ENCODE measurements at places on chromosomes 12 and 14. TPM values are rescaled to one million over a fixed set of nuclear protein-coding genes. Genes with fewer than 3 reads are reported as not detected.
A peak's percentile ranks its signal among the peaks of the same experiment; 100 is the strongest.

GRCh38 chr14:24422694-24423601 is 6.5 kb downstream of the CBLN3 start:
- no peaks in the 10 kb centered on the region for H3K27me3 ChIP-seq
- H3K4me3 ChIP-seq: no peak overlapping the region
- H3K4me1 ChIP-seq: peaks cover 20% of the 10 kb centered on the region
- H3K27ac ChIP-seq: no peak overlapping the region

- H3K4me1 ChIP-seq: no peaks in the 10 kb centered on the region
- H3K4me3 ChIP-seq: no peak overlapping the region
- no peaks in the 10 kb centered on the region for H3K36me3 ChIP-seq
Measured at GRCh38 chr12:28938581-28939235, 210.4 kb upstream of the FAR2 start.

- H3K36me3 ChIP-seq: no peaks in the 10 kb centered on the region
- no peak for DNase-seq
- no peaks in the 10 kb centered on the region for H3K4me1 ChIP-seq
- no peak overlapping the region for H3K27ac ChIP-seq
- H3K4me3 ChIP-seq: no peak overlapping the region
Measured at GRCh38 chr12:90842477-90842876, 112.5 kb downstream of the CCER1 start.

GRCh38 chr14:52729925-52730708 is at the start of gene STYX:
Gene STYX, plus strand, starts transcription at chr14:52730166. Its CDS starts 309 bp downstream, at chr14:52730475.
- H3K27ac ChIP-seq: peak within 1 kb of the TSS; percentile 78
- H3K27me3 ChIP-seq: no peaks in the 10 kb centered on the region
- DNase-seq: peak; percentile 97

DNA sequence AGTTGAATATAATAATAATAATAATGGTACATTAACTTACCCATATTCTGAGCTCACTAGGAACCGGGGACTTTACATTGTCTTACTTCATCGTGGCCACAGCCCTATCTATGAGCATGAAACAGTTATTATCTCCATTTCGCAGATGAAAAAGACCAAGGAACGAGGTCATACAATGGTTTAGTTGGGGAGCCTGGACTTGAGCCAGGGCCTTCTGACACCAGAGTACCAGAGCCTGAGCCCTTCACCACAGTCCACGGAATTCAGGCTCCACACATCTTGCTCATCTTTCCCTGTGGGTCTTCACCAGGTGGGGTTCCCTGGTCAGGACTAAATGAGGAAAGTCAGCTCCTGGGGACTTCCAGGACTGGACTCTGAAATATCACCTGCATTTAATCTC is 31.3 kb upstream of the CMKLR1 start:
- no peak for DNase-seq
- H3K27me3 ChIP-seq: no peaks in the 10 kb centered on the region
- no peak overlapping the region for H3K27ac ChIP-seq
- no peaks in the 10 kb centered on the region for H3K36me3 ChIP-seq
- no peak overlapping the region for H3K4me3 ChIP-seq

GRCh38 chr12:13046964-13047363 is 2.8 kb downstream of the FAM234B start:
- H3K4me1 ChIP-seq: peaks cover 10% of the 10 kb centered on the region
- H3K27me3 ChIP-seq: no peaks in the 10 kb centered on the region
- no peak for DNase-seq
- no peaks in the 10 kb centered on the region for H3K36me3 ChIP-seq
- no peak overlapping the region for H3K27ac ChIP-seq
- H3K4me3 ChIP-seq: no peak overlapping the region

DNA sequence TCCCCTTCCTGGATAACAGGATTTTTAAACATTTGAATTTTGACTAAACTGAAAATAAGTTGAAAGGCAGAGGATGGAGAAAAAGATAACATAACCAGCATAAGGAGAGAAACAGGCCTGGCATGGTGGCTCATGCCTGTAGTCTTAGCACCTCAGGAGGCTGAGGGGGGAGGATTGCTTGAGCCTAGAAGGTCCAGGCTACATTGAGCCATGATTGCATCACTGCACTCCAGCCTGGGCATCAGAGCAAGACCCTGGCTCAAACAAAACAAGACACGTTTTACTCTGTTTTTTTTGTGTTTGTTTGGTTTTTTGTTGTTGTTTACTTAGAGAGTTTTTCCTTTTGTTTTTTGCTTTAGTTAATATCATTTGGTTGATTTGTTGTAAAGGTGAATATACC is 8.7 kb downstream of the AKAP6 start:
- H3K4me1 ChIP-seq: no peaks in the 10 kb centered on the region
- H3K27me3 ChIP-seq: no peaks in the 10 kb centered on the region
- no peak overlapping the region for H3K4me3 ChIP-seq
- DNase-seq: no peak
- no peaks in the 10 kb centered on the region for H3K36me3 ChIP-seq

GRCh38 chr14:94480809-94481208 is 4.8 kb upstream of the SERPINA9 start:
- H3K27me3 ChIP-seq: peaks cover 10% of the 10 kb centered on the region
- DNase-seq: no peak

- DNase-seq: no peak
- no peak overlapping the region for H3K4me3 ChIP-seq
- H3K4me1 ChIP-seq: peaks cover 8% of the 10 kb centered on the region
- H3K36me3 ChIP-seq: peaks cover 4% of the 10 kb centered on the region
- no peaks in the 10 kb centered on the region for H3K27me3 ChIP-seq
Measured at GRCh38 chr12:110373025-110373424, 30.5 kb downstream of the ANAPC7 start.

DNA sequence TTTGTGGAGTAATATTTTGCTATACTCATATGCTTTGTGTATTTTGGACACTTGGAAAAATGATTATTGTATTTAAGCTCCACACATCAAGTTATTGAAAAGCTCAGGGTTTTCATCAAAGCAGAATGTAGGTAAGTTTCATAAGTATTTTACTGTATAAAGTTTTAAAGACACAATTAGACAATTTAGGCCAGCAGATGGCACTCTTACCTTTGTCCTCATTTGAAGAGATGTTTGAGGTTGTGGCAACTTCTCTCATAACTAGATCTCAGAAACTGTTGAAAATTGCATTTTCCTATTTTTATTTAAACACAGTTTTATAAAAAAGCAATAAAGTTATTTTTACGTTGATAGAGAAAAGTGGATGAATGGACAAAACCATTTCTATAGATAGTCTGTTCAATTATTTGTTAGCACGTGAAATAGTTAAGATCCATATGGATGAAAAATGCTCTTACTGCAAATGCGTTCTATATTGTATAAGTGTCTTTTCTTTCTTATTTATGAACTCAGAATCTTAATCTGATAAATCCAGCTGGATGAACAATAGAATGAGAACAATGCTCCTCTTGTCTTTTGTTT is 300.0 kb downstream of the AEBP2 start:
- H3K36me3 ChIP-seq: no peaks in the 10 kb centered on the region
- no peak for DNase-seq
- H3K27me3 ChIP-seq: no peaks in the 10 kb centered on the region
- no peak overlapping the region for H3K4me3 ChIP-seq

The STAT6 gene
- 348 TPM for total RNA-seq

DNA sequence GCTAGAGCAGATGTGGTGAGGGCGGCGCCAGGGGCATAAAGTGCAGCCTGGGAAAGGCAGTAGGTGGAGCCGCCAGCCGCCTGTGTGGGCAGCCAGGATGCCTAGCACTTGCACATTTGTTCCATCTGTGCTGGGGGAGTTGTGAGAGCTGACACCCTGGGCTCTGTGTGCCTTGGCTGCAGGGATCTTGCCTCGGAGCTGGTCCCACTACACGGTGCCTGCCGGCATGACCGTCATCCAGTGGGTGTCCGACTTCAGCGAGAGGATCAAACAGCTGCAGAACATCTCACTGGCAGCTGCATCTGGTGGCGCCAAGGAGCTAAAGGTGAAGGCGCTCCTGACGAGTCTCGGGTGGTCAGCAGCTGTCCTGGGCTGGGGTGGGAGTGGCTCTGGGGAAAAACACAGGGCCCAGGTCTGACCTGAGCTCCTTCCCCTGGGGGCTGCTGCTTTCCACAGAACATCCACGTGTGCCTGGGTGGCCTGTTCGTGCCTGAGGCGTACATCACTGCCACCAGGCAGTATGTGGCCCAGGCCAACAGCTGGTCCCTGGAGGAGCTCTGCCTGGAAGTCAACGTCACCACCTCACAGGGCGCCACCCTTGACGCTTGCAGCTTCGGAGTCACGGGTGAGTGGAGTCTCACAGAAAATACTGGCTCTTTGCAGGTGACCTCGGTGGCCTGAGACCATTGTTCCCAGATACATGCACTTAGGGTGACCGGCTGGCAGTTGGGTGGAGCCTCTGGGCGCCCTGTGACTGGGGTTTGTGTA is 37.4 kb downstream of the HSP90AA1 start:
- H3K4me1 ChIP-seq: no peaks in the 10 kb centered on the region
- no peak overlapping the region for H3K27ac ChIP-seq
- no peak overlapping the region for H3K4me3 ChIP-seq
- H3K36me3 ChIP-seq: peaks cover 42% of the 10 kb centered on the region

DNA sequence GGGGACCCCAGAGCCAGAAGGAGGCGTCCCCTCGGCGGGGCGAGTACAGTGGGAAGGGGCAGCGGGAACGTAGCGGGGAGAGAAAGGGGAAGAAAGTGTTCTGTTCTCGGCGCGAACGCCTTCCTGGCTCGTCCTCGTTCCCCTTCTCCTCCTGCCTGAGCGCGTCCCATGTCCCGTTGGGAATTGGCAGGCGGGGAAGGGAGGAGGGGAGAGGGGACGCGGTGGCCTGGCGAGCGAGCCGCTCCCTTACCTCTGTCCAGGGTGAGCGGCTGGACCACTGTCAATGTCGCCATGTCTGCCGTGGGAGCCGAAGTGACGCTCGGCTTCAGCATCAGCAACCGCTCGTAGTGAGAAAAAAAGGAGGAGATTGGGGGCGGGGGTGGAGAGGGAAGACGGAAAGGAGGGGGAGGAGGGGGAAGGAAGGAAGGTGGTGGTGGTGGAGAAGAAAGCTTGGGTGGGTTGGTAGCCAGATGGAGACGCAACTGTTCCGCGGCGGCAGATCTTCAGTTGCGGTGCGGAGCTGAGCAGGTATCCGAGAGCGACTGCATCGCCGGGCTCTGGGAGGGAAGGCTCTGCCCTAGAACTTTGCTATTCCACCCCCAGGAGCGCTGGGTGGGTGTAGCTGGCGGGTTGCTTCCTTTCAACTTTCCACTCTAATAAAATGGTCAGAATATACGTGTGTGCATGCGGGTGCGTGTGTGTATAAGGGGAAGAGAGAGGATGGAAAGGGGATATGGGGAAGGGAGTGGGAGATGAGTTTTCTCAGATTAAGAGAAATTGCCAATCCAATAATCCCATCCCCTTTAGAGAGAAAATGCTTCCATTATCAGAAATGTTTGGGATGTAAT is at the start of gene LIN7A:
Gene LIN7A (minus strand): TSS at position 544 of the 848 bp plus-strand sequence. CDS start 212 bp downstream, at position 332.
- H3K27ac ChIP-seq: no peak within 1 kb of the TSS
- peaks cover 16% of the 10 kb centered on the region for H3K27me3 ChIP-seq
- no peak within 1 kb of the TSS for H3K4me3 ChIP-seq
- H3K4me1 ChIP-seq: no peaks in the 10 kb centered on the region

DNA sequence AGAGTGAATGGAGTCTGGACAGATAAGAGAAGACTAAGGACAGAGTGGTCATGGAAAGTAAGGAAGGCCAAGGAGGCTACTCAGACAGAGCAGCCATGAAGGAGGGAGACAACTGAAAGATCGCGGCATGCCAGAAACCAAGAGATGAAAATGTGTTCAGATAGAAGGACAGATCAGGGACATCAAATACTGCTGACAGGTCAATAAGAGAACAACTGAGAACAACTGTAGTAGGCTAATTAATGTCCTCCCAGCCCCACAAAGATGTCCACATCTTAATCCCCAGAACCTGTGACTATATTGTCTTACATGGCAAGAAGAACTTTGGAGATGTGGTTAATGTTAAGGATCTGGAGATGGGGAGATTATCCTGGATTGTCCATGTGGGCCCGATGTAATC is 15.0 kb upstream of the HELB start:
- peak overlapping the region; percentile 12 for H3K27ac ChIP-seq
- no peak for DNase-seq
- no peak overlapping the region for H3K4me3 ChIP-seq
- no peaks in the 10 kb centered on the region for H3K27me3 ChIP-seq
- H3K4me1 ChIP-seq: peaks cover 70% of the 10 kb centered on the region

- H3K4me1 ChIP-seq: no peaks in the 10 kb centered on the region
- no peak overlapping the region for H3K27ac ChIP-seq
- no peaks in the 10 kb centered on the region for H3K36me3 ChIP-seq
- DNase-seq: no peak
- H3K4me3 ChIP-seq: no peak overlapping the region
Measured at GRCh38 chr12:95177201-95177768, 40.0 kb downstream of the FGD6 start.

The PZP gene
- total RNA-seq: not detected

DNA sequence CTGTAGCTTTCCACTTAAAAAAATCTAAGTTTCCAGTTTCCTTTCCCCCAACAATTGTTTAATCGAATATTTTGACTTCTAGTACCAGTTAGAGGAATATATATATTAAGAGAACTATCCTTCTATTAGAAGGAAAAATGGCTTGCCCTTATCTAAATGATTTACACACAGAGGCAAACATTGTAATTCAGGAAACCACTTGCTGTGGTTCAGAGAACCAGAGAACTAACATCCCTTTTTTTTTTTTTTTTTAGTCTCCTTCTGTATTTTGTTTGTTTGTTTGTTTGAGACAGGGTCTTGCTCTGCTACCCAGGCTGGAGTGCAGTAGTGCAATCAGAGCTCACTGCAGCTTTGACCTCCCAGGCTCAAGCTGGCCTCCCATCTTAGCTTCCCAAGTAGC is 746.6 kb downstream of the VRK1 start:
- H3K36me3 ChIP-seq: no peaks in the 10 kb centered on the region
- H3K27ac ChIP-seq: no peak overlapping the region
- no peak overlapping the region for H3K4me3 ChIP-seq
- no peaks in the 10 kb centered on the region for H3K27me3 ChIP-seq
- DNase-seq: no peak
